Sigmoid colon (tissue), 7 donors: ENCODE measurements at places on chromosomes 7 and 10. TPM values are rescaled to one million over a fixed set of nuclear protein-coding genes. Genes with fewer than 3 reads are reported as not detected.

DNA sequence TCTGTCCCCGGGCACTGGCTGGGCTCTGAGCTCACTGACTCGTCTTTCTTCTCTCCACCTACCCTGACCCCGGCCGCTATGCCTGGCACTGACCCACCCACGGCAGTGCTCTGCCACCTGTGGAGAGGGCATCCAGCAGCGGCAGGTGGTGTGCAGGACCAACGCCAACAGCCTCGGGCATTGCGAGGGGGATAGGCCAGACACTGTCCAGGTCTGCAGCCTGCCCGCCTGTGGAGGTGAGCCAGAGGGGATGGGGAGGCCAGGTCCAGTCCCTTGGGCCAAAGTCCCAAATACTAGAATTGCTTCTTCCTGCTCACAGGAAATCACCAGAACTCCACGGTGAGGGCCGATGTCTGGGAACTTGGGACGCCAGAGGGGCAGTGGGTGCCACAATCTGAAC, 27.3 kb downstream of the TBATA start:
- no peak for DNase-seq

- DNase-seq: no peak
These were observed 33.2 kb downstream of the BLVRA start for GRCh38 chr7:43791665-43792064.

- no peak for DNase-seq
These were observed 272.4 kb upstream of the SP8 start for GRCh38 chr7:21059069-21059468.

DNA sequence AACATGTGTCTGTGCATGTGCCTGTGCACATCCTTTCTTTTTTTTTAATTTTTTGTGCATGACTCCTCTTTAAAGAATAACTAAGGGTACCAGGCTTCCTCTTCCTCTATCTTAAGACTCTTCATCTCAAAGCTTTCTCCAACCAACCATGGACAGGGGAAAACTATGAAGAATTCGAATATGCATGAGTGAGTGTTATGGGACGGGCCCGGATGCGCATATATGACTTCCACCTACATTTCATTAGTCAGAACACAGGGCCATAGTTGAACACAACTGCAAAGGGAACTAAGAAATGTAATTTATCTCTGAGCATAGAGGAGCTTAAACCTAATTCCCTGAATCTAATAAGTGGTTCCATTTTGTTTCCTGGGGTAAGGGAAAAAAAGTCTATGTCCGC, 270.3 kb upstream of the SORCS1 start:
- DNase-seq: no peak

- DNase-seq: no peak
These were observed 56.4 kb upstream of the PLPP4 start for GRCh38 chr10:120400601-120401000.

DNA sequence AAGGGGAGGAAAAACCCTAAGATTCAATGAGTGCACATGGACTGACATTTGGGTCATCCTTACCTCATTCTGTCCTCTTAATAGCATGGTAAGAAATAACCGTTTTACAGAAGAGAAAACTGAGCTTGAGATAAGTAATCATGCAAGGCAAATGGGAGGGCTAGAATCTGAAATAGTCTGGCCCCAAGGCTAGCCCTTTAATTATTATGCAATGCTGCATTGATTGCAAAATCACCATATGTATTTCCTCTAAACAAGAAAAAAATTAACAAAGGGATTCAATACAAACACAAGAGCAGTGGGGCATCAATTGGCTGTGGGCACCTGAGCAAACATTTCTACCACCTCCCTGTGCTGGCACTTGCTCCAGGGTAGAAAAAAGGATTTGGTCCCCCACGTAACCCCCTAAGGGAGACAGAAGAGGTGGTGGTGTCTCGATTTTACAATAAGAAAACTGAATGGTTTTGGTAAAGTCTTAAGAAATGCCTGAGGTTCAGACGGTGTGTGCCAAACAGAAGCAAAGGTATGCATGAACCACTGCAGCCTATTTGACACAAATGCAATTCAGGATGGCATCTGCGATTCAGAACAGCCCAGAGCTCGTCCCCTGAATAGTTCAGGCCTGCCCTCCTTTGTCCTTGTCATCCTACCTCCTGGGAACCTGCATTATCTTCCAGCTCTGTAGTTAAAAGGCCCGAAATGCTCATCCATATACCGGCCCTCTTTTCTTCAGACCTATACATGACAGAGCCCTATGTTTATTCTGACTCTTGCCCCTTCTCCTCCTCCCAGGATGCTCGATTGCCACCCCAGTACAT, 23.6 kb downstream of the PIP4K2A start:
- DNase-seq: no peak

DNA sequence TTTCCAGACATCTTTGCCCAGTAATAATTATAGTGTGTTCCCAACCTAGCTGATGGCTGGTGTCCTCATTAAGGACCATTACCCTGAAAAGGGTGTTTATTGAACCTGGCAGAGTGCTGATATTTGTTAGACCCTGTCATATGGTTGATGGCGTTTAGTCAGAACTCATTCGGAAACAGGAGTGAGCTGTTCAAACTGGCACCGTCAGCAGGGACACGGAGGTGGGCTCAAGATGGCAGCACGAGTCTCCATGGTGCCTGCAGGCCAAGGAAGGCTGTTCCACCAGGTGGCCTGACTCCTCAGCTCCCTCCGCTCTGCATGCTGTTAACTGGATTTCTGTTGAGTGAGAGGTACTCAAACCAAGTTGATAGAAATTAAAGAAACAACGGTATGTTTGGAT, 589.1 kb upstream of the MGMT start:
- DNase-seq: no peak

Gene EVX1
- total RNA-seq: not detected

Gene ANKRD7
- 2.9 TPM for total RNA-seq

Gene GARIN1A
- 2.5 TPM for total RNA-seq

Gene MYO1G
- 1.2 TPM for total RNA-seq
